ENCODE measurements at places on chromosomes 7 and 10.

DNA sequence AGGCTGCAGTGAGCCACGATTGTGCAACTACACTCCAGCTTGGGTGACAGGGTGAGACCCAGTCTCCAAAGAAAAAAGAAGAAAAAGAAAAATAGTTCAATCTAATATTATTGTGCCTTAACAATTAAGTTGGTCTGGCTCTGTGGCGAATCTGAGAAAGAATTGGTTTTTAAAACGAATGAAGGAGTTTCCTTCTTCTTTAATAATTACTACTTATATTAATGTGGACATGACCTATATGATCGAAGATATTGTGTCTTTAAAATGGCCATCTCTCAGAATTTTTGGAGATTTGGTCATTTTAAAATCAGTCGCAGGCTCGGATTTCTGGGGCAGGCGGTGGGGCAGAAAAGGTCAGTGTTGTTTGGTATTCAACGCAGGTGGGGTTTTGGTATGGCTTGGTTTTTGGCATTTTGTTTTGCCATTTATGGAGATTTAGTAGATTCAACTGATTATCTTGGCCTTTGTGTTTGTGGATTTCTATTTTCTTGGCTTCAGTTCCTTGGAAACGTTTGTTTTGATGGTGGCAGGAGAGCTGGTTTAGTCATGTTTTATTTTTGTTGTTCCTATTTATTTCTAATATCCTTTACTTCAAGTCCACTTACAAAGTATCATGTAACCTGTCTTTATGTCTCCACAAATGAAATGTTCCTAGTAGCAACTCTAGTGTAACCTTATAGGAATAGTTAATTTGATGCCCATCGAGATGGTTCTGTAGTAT lies 178.8 kb upstream of the MKLN1 start:
- DNase-seq, result no peak

- no peak for DNase-seq
These were observed at the start of gene HOXA13 for GRCh38 chr7:27199849-27200760. TSS of gene HOXA13 (minus strand) at chr7:27200091. CDS start at chr7:27200077, 14 bp downstream.

GRCh38 chr10:11322698-11323097 lies 288.8 kb downstream of the USP6NL start:
- DNase-seq, result no peak

- no peak for DNase-seq
These were observed 81.6 kb upstream of the PFKP start for GRCh38 chr10:2985729-2986232.

Data from stimulated activated naive CD4-positive, alpha-beta T cell treated with Interleukin-2 at 50 U/mL for 16 hours (primary cell).